SJCRH30 (cell line): ENCODE measurements at places on chromosomes 12 and 14. TPM values are rescaled to one million over a fixed set of nuclear protein-coding genes. Genes with fewer than 3 reads are reported as not detected.

DNA sequence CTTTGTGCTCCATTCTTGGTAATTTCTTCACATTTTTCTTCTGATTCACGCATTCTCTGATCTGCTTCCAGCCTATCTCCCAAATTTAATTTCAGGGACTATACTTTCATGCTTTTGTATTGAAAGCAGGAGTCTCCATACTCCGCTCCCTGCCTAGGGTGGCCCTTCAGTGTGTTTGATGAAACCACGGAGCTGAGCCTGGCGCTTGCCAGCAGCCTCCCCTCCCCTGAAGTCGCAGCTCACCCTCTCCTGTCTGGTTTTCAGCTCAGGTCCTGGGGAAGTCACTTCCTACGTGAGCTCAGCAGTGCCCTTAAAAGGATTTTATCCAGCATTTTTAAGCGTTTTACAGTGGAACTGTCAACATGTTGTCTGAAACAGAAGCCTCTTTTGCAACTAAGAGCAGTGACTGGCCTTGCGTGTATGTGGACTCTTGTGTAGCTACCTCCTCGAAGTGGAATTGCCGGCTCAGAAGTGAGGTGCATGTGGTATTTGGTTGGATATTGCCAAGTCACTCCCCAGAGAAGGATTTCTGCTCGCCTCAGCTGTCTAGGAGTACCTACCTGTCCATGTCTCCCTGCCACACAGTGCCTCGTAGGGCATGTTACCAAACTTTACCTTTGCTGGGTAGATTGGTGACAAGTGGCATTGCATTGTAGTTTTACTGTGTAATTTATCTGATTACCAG, 78.5 kb downstream of the TESC start:
- H3K36me3 ChIP-seq, result 0 out of 2 replicates have a peak, but pooled peaks cover 4% of the 10 kb centered on the region
- DNase-seq, result no peak
- no peak overlapping the region for H3K27ac ChIP-seq
- H3K27me3 ChIP-seq, result no peaks in the 10 kb centered on the region
- no peaks in the 10 kb centered on the region for H3K4me1 ChIP-seq
- H3K4me3 ChIP-seq, result no peak overlapping the region

GRCh38 chr12:1811281-1811947, 9.0 kb upstream of the LRTM2 start:
- no peaks in the 10 kb centered on the region for H3K4me1 ChIP-seq
- no peak overlapping the region for H3K27ac ChIP-seq
- no peaks in the 10 kb centered on the region for H3K27me3 ChIP-seq
- no peak overlapping the region for H3K4me3 ChIP-seq
- DNase-seq, result no peak

- H3K27ac ChIP-seq, result no peak overlapping the region
- peaks cover 9% of the 10 kb centered on the region for H3K4me1 ChIP-seq
- peaks cover 21% of the 10 kb centered on the region for H3K27me3 ChIP-seq
- H3K36me3 ChIP-seq, result no peaks in the 10 kb centered on the region
Observed at GRCh38 chr12:58489394-58489793, 430.9 kb downstream of the LRIG3 start.

DNA sequence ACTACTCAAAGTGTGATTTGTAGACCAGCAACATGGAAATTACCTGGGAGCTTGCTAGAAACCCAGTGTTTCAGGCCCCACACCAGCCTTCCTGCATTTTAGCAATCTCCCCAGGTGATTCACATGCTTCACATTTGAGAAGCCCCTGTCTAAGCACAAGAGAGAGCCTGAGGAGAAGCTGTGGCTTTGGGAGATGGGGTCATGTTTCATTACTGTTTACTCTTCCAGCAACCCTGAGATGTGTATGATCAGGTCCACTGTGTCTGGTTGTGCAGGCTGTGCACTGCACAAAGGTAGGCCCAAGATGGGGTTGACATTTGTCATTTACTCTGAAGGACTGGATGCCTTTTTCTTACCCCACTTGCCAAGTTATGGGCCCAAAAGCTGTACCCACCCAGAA, 190.1 kb downstream of the SLC41A2 start:
- no peak for DNase-seq
- H3K27me3 ChIP-seq, result no peaks in the 10 kb centered on the region
- no peaks in the 10 kb centered on the region for H3K36me3 ChIP-seq
- H3K4me3 ChIP-seq, result no peak overlapping the region
- no peak overlapping the region for H3K27ac ChIP-seq

DNA sequence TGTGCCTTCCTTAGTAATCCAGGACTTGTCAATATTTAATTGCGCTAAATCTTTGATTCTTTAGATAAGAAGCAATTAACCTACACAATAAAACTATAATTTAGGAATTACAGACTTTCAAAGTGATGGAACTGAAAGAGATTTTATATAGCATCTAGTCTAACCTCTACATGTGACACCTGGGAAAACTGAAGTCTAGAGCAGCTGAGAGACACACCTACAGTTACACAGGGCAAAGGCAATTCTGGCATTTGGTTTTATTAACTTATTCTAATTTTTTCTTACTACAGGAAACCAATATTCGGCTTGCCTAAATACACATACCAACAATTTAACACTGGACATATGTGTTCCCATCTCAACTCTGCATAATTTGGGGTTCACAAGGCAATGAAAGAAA, 196.5 kb downstream of the STXBP6 start:
- H3K36me3 ChIP-seq, result no peaks in the 10 kb centered on the region
- H3K4me3 ChIP-seq, result no peak overlapping the region
- no peaks in the 10 kb centered on the region for H3K27me3 ChIP-seq
- no peaks in the 10 kb centered on the region for H3K4me1 ChIP-seq

DNA sequence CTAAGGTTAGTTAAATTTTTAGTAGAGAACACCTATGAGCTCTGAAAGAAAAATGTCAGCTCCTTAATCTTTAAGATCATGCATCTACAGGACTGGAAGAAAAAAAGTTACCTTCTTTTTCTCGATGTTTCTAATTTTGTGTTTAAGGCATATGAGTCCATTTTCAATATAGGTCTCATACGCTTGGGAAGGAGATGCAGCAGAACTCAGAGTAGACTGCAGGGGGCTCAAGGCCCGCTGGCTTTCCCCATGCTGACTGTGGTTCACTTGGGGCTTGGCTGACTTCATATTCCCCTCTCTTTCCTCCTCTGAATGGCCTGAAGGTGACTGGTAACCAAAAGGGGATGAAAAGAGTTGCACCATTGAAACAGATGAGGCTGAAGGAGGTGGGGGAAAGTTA, 1.5 kb downstream of the CAPRIN2 start:
- H3K4me1 ChIP-seq, result no peaks in the 10 kb centered on the region
- DNase-seq, result peak; percentile 74
- no peaks in the 10 kb centered on the region for H3K27me3 ChIP-seq
- H3K4me3 ChIP-seq, result peak overlapping the region; percentile 76
- H3K36me3 ChIP-seq, result peaks cover 12% of the 10 kb centered on the region

The AKAP6 gene
- 11.4 and 14.6 TPM in 2 replicates for total RNA-seq

DNA sequence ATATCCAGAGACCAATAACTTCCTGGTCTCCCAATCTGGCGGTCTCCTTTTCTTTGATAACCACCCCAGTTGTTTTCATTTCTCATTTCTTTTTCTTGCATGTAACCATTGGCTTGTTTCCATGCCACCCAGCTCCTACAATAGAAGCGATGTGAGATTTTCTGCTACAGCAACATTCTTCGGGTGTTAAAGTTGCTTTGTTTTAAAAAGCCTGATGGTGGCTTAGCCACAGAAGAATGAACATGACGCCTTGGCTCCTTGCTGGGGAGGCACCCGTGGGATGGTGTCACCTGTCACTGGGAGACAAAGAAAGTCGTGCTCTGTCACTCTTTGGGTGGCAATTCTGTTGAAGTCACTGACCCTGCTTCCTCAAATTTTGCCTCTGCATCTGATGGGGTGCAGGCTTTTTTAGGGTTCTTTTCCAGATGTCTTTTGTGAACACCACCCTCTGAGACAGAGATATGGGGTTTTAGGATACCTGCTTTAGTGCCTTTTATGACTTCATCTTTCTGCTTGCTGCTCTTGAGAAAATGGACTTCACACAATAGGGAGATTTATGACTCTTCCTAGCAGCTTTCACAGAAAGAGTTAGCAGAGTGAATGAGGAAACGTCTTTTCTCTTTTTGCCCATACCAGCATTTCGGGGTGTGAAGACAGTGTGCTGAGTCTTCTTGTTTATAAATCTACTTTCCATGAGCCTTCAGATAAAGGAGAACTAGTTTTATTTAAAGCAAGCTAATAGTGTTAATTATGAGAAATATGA, 265.3 kb upstream of the TBX3 start:
- H3K27me3 ChIP-seq, result no peaks in the 10 kb centered on the region
- peak; percentile 11 for DNase-seq
- H3K27ac ChIP-seq, result no peak overlapping the region
- H3K4me3 ChIP-seq, result no peak overlapping the region

DNA sequence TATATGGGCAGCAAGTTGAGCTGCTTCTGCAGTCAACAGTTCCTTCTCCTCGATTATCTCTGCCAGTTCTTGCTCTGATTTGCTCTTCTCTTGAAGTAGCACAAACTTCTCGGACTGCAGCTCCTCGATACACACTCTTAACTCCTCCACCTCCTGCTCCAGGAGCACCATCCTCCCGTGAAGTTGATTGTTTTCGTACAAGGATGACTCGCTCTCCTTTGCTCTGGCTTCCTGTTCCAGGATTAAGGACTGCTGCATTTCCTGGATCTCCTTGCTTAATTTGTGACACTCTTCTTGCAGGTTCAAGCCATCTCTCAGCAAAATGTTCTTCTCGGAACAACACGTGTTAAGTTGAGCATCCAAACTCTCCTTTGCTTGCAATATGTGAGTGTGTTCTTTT, 56.2 kb upstream of the VPS33A start:
- no peak overlapping the region for H3K27ac ChIP-seq
- H3K36me3 ChIP-seq, result peaks cover 21% of the 10 kb centered on the region
- no peaks in the 10 kb centered on the region for H3K4me1 ChIP-seq
- H3K4me3 ChIP-seq, result no peak overlapping the region

DNA sequence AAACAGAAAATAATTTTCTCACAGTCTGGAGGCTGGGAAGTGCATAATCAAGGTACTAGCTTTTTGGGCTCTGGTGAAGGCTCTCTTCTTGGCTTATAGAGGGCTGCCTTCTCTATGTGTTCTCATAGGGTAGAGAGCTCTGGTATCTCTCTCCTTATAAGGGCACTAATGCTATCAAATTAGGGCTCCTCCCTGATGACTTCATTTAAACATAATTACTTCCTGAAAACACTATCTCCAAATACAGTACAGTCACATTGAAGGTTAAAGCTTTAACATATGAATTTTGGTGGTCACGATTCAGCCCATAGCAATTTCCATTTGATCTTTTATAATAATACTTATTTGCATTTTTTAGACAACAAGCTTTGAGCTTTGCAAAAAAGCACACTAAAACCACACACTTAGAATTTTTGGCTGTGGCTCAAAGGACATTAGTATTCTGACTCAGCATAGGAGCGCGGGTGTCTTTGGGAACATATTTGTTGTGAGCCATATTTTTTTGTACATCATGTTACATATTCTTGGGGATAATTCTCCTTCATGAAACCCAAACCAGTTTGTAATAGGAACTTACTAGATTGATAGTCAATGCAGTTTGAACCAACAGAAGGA, 808.1 kb upstream of the FBXO33 start:
- DNase-seq, result no peak
- no peaks in the 10 kb centered on the region for H3K36me3 ChIP-seq
- H3K4me1 ChIP-seq, result no peaks in the 10 kb centered on the region
- H3K27ac ChIP-seq, result no peak overlapping the region
- H3K27me3 ChIP-seq, result no peaks in the 10 kb centered on the region

- H3K4me3 ChIP-seq, result no peak overlapping the region
- H3K36me3 ChIP-seq, result no peaks in the 10 kb centered on the region
- DNase-seq, result no peak
- no peak overlapping the region for H3K27ac ChIP-seq
- H3K4me1 ChIP-seq, result no peaks in the 10 kb centered on the region
Observed at GRCh38 chr12:30153981-30154380, 370.2 kb upstream of the TMTC1 start.

DNA sequence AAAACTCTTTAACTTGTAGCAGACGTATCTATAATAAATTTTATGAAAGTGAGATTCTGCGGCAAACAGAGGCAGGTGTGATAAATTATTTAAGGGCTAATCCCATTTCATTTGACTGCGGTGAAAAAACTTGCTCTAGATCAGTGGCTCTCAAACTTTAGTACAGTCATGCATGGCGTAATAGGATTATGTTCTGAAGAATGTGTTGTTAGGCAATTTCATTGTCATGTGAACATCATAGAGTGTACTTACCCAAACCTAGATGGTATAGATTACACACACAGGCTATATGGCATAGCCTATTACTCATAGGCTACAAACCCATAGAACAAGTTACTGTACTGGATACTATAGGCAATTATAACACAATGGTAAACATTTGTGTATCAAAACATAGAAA, 83.7 kb downstream of the HEATR5A start:
- H3K27me3 ChIP-seq, result no peaks in the 10 kb centered on the region
- H3K27ac ChIP-seq, result no peak overlapping the region

- H3K27me3 ChIP-seq, result 0 out of 2 replicates have a peak, but pooled peaks cover 5% of the 10 kb centered on the region
- no peaks in the 10 kb centered on the region for H3K36me3 ChIP-seq
- H3K27ac ChIP-seq, result no peak overlapping the region
- no peak overlapping the region for H3K4me3 ChIP-seq
Observed at GRCh38 chr12:105725054-105725453, 394.6 kb downstream of the C12orf75 start.

The COL2A1 gene
- 200 and 211 TPM in 2 replicates for total RNA-seq

GRCh38 chr14:100201701-100202100, 37.2 kb upstream of the YY1 start:
- no peak for DNase-seq
- no peak overlapping the region for H3K27ac ChIP-seq
- no peak overlapping the region for H3K4me3 ChIP-seq
- no peaks in the 10 kb centered on the region for H3K4me1 ChIP-seq
- no peaks in the 10 kb centered on the region for H3K27me3 ChIP-seq

DNA sequence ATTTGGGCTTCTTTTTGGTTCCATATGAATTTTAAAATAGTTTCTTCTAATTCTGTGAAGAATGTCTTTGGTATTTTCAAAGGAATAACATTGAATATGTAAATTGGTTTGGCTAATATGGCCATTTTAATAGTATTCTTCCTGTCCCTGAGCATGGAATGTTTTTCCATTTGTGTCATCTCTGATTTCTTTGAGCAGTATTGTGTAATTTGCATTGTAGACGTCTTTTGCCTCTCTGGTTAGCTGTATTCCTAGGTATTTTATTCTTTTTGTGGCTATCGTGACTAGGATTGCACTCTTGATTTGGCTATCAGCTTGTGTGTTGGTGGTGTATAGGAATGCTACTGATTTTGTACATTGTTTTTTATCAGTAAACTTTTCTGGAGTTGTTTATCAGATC, 601.9 kb downstream of the SNAPC1 start:
- no peak for DNase-seq
- no peak overlapping the region for H3K27ac ChIP-seq
- no peaks in the 10 kb centered on the region for H3K36me3 ChIP-seq
- no peaks in the 10 kb centered on the region for H3K27me3 ChIP-seq
- H3K4me3 ChIP-seq, result no peak overlapping the region

GRCh38 chr12:4630262-4630661, 18.6 kb downstream of the AKAP3 start:
- no peak overlapping the region for H3K4me3 ChIP-seq
- peaks cover 5% of the 10 kb centered on the region; the same call in 1 of the 2 replicates for H3K27me3 ChIP-seq
- H3K27ac ChIP-seq, result no peak overlapping the region
- H3K36me3 ChIP-seq, result no peaks in the 10 kb centered on the region

DNA sequence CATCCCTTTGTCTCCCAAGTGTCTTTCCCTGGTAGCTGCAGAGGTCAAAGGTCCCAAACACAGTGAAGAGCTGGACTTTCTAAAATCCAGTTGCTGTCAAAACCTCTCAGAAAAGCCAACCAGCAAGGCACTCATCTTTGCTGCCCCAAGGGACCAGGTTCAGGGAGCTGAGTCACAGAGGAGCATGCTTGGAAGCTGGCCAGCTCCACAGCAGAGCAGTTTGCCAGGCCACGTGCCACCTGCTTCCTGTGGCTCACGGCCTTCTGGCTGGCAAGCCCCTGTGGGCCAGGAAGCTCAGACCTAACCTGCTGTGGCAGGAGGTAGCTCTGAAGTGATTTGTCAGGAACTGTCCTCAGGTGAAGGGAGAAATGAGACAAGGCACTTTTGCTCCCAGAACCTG, 3.6 kb downstream of the ISCU start:
- H3K4me3 ChIP-seq, result no peak overlapping the region
- no peak overlapping the region for H3K27ac ChIP-seq
- DNase-seq, result peak; percentile 80
- peaks cover 56% of the 10 kb centered on the region for H3K4me1 ChIP-seq
- H3K27me3 ChIP-seq, result no peaks in the 10 kb centered on the region
